ENCODE measurements at places on chromosomes 4 and X. TPM values are rescaled to one million over a fixed set of nuclear protein-coding genes. Genes with fewer than 3 reads are reported as not detected.

DGKK gene
- total RNA-seq = not detected

GLUD2 gene
- total RNA-seq = 3.5 TPM

JAKMIP1 gene
- total RNA-seq = not detected

CENPI gene
- total RNA-seq = 1.2 TPM

MAGEB1 gene
- not detected for total RNA-seq

SLC26A1 gene
- total RNA-seq = 1.4 TPM

ITM2A gene
- 7.6 TPM for total RNA-seq

EDNRA gene
- 3.3 TPM for total RNA-seq

SPP1 gene
- total RNA-seq = 3,280 TPM

HSFX1 gene
- total RNA-seq = 2.2 TPM

ADAMTS3 gene
- 22.1 TPM for total RNA-seq

SH2D1A gene
- not detected for total RNA-seq

HELQ gene
- 22.2 TPM for total RNA-seq

OTUD5 gene
- total RNA-seq = 61.6 TPM

PAGE5 gene
- total RNA-seq = not detected

SMIM10 gene
- 0.99 TPM for total RNA-seq

TAF7L gene
- total RNA-seq = not detected

CDKL2 gene
- 7.3 TPM for total RNA-seq

BTC gene
- total RNA-seq = 15.3 TPM

PAGE2B gene
- total RNA-seq = not detected
